ENCODE measurements at places on chromosomes 5 and 9.

DNA sequence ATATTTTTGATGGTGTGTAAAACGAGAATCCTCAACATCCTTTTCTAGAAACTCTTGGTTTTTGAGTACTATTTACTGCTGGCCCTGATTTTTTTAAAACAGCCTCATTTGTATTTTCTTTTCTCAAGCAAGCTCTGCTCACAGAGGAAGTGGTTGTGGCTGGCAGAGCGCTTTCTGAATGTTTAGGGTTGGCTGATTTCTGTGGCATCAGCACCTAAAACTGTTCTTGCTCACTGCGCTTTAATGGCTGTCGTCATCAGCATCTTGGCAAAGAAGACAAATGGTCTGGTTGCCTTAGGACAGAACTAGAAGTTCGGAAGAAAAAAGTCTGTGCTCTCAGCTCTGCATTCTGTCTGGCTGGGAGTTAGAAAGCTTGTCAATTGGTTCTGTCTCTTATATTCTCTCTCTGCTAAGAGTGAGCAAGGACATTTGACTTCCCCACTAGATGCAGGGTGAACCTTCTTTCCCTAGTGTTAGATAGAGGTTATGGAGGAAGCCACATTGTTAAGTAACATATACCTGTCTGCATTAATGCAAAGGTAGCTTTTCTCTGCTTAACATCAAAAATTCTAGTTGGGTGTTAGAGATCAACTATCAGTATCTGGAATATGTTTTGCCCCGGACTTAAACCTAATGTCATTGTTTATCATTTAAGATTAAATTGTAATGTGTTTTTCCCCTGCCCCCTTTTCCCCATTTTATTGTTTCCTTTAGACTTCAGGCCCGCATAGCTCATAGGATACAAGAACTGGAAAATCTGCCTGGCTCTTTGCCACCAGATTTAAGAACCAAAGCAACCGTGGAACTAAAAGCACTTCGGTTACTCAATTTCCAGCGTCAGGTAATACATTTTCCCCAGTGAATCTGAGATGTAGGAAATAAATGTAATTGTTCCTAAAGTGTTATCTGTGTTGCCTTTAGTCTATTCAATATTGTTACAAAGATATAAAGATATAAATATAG, 39.0 kb downstream of the SMARCA2 start:
- DNase-seq: peak; percentile 82

DNA sequence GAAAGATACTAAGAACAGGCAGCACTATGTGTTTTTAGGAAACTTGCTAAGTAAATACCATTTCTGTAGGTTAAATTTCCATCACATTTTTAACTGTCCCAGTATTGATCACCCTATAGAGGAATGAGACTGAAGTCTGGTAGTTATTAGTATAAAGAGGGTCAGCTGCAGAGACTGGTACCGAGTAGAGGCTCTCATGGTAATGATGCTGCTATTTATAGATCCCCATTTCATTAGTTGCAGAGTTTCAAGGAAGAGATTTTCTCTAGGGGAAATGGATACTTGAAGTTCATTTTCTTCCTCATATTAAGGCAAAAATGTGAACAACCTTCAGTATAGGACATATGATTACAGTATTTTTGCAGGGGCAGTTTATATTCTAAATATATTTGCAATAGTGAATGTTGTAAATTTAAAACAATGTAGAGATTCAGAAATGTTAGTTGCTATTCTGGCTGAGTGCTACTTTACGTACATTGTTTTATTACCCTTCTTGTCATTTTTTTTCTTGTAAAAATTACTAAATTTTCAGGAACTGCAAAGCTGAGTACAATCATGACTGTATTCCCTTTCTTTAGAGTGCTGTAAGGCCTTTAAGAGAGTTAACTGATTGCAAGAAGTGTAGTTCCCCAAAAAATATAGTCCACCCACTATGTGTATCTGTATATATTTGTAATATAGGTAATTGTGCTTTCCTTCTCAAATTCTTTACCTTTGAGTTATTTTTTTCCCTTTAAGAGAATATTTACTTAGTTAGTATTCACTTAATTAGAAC, 14.7 kb downstream of the PBX3 start:
- no peak for DNase-seq

- DNase-seq: no peak
Measured at GRCh38 chr9:115291841-115292240, 173.9 kb upstream of the TNC start.

- DNase-seq: no peak
Measured at GRCh38 chr5:140141241-140141640, 15.5 kb downstream of the IGIP start.

- no peak for DNase-seq
Measured at GRCh38 chr5:158466191-158466590, 607.2 kb upstream of the CLINT1 start.
